ENCODE measurements at places on chromosomes 13 and 19. TPM values are rescaled to one million over a fixed set of nuclear protein-coding genes. Genes with fewer than 3 reads are reported as not detected.

LIG4 gene
- 7.1 TPM for polyA plus RNA-seq

DUXA gene
- not detected for polyA plus RNA-seq

MISP gene
- polyA plus RNA-seq, result 7.5 TPM

DCT gene
- 0.66 TPM for polyA plus RNA-seq
